NCI-H1105 treated with DMSO at 0.1 percent for 48 hours (cell line): ENCODE measurements at places on chromosomes 11 and 22.

DNA sequence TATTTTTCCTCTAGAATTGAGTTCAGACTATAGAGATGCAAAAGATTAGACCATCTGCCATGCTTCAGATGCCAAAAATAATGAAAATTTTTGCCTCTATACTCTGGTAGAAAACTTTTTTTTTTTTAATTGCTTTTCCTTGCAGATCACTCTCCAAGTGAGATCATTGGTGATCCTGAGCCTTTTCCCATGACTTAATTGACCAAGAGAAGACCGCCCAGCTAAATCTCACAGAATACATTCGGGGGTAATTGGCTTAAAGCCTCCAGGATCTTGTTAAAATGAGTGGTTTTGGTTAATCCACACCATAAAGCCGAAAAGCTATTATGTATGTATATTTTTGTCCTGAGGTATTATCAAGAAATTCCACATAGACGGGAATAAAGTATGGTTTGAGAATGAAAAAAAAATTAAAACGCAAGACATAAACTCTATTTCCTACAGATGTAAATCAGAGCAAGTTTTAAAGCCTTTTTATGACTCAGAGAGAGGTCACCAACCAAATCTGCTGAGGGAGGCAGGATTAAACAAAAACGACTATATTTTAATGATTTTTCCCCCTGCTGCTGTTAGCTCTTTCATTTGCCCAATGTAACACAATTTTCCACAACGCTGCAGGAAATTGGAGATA, 64.0 kb downstream of the PARVA start:
- no peak for DNase-seq

DNA sequence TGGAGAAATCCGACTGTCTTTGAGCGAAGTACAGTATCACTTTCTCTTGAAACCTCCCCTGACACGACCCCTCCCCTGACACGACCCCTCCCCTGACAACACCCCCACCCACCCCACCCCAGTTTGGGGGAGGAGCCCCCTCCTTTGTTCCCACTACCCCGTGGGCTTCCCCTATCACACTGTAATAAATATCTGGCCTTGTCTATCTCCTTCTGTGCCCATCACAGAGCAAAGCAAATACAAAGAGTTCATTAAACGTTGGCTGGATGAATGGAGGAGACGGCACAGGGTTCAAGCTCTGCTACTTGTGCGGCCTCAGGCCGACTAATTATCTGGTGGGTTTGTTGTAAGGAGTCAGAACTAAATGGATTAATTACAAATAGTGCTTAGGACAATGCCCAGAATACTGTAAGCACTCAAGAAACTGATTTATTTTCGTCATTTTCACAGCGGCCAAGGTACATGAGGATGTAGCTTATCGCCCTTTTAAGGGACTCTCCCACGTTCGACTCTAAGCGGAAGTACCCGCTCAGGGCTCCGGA, 628 bp upstream of the GGA1 start:
- peak; percentile 45 for DNase-seq

DNA sequence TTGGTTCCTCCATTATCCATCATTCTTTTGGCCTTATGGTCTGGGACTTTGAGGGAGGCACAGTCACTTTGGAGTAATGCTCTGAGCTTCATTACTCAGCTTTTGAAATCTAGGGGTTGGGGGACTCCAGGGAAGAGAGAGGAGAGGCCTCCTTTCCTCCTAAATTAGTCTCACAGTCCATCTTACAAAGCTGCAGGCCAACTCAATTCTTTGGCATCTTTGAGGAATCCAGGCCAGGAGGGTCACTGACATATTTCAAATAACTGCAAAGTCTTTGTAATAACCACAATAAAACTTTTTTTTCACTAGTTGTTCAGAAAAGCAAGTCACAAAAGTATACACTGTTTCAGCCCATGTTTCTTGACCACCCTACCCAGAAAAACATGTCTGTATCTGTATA, 73.3 kb upstream of the FAR1 start:
- no peak for DNase-seq

DNA sequence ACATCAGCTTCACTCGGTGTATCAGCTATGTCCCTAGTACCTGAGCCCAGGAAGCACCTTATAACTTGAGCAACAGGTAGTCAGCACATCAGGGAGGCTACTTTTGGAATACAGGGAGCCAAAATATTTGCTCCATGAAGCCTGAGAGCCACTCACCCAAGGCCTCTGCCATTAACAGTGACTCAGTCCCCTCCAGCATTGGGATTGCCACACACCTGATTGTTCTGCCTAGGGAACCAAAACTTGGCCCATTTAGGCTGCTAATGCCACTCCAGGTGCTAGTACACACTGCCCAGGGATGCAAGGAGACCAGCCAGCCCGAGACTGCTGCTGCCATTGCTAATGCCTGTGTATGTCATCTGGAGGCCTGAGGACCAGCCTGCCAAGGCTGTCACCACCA, 773.6 kb upstream of the TENM4 start:
- no peak for DNase-seq

GRCh38 chr11:115741376-115742107, 237.3 kb upstream of the CADM1 start:
- peak; percentile 81 for DNase-seq

- no peak for DNase-seq
Measured at GRCh38 chr22:49322231-49322630, 505.4 kb downstream of the BRD1 start.

GRCh38 chr11:4190098-4190497, 95.5 kb downstream of the RRM1 start:
- DNase-seq: no peak

DNA sequence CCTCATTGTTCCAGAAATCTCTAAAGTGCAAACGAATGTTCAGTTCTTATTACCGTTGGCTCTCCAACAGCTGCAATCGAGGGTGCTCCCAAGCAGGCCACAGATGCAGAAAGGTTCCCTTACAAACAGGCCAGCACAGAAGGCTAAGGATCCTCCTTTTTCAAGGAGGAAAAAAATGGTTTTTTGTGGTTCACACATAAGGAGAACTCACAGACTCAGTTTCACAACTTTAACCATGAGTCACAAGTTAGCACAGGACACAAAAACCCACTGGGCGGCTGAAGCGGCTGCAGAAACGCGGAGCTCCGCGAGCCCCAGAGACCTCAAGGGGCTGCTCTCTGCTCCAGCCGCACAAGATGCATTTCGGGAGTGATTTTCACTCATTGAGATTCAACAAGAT, 98.2 kb upstream of the PRR5 start:
- DNase-seq: no peak

DNA sequence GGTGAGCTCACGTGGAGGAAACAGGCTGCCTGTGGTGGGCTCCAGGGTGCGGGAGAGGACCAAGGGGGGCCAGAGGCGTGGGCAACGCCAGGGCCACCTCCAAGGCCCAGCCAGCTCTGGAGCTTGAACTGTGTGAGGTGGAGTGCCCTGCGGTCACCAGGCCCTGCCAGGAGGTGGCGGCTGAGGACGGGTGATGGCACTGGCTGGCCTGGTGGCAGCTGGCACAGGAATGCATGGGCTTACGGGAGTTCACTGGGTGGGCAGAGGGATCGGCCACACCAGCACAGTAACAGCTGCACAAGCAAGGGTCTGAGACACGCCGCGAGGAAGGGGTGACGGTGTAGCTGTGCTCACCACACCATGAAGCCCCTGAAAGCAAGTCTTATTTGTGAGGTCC, 15.8 kb downstream of the TOLLIP start:
- no peak for DNase-seq

DNA sequence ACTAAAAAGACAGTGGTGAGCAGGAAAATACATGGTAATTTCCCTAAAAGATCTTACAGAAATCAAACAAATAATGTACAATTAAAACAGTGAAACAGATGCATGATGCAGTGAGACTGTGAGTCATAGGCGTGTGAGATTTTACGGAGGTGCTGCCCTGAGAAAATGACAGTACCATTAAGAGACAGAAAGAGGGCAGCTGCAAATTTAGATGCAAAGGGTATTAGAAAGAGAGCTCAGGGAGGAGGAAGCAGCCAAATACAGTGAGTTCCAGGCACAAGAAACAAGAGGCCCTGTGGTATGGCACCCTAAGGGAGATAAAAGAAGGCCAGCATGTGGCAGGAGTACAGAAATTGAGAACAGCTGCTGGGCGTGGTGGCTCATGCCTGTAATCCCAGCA, 88.5 kb upstream of the FIBIN start:
- DNase-seq: no peak

DNA sequence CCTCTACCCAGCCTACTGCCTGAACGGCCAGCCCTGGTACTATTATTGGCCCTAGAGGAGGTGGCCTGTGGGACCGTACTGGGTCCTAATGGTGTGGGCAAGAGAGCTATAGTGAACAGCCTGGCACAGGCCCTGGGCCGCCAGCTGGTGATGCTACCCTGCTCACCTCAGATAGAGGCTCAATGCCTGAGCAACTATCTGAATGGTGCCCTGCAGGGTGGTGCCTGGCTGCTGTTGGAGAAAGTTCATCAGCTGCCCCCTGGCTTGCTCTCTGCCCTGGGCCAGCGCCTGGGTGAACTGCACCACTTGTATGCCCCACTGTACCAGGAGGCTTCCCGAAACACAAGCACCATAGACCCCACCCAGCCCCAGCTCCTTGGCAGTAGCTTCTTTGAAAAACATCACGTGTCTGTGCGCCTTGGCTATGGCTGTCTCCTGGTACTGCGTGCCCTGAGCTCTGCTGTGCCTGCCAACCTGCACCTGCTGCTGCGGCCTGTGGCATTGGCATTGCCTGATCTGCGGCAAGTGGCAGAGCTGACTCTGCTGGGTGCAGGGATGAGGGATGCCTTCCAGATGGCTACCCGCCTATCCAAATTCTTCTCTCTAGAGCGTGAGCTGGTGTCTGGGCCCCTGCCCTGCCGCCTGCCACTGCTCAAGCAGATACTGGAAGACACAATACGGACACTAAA, 49.0 kb downstream of the DNHD1 start:
- DNase-seq: no peak

DNA sequence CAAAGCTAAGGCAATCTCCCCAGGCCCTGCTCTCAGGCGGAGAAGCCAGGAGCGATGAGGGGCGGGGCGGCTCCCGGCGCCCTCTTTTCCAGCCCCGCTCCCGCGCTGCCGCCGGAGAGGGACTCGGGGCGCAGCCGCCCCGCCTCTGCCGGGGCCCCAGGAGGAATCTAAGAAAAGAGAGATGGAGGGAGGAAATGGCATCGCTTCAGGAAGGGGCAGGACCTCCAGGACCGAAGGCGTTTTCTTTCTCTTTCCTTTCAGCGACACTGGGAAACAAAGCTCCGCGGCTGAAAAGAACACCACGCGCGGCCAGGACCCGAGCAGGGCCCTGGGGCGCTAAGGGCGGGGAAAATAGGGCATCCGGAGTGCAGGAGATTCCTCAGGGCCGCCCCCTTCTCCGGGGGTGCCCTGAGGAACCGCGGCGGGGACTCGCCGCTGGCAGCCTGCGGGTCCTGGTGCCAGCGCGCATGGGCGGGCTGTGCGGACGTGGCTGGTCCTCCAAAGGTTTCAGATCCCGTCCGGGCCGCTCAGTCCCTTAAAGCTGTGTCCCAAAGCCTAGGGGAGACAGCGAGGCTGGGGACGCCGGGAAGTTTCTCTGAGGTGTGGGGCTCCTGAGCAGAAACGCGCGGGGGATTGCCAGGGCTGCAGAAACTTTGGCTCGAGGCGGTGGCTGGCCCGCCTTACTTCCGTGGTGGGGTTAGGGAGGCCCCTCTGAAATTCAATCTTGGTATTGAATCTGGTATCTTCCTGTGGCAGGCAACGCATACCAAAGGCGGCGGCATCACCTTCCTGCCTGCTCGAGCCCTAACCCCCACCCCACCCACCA, 2.8 kb upstream of the BSX start:
- peak; percentile 70 for DNase-seq

GRCh38 chr11:41189701-41190436, 269.6 kb downstream of the LRRC4C start:
- DNase-seq: peak; percentile 86

DNA sequence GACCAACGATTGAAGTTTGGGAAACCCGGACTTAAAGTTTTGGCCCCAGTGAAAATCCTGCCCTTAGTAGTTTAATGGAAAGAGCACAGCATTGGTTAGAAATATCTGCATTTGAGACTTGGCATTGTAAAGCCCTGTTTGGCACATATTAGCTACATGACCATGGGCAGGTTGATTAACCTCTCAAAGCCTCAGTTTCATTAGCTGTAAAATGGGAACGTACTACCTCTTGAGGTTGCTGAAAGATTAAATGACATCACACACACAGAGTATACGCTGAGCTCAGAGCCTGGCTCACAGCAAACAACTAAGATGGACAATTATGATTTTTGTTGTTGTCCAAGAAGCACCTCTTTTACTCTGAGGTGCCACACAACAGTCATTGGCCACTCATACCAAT, 153.0 kb upstream of the TIMP3 start:
- no peak for DNase-seq

- DNase-seq: peak; percentile 91
Measured at GRCh38 chr11:95247127-95247684, 16.2 kb upstream of the SESN3 start.

DNA sequence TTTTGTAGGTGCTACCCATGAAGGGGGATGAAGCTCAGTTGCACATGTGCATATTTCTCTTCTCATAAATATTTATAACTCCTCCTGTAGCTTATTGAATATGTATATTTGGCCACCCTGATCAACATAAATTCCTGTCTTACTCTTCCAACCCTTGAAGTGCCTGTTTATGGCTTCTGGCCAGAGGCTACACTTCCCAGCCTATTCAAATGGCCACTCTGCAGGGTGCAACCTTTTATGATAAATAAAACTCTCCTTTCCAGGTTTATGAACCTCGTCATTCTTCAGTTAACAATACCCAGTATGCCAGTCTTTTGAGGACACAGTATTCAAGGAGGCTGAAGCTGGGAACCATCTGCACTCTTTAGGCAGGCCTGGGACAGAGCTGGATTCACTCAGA, 2.6 kb upstream of the RTL6 start:
- DNase-seq: no peak

DNA sequence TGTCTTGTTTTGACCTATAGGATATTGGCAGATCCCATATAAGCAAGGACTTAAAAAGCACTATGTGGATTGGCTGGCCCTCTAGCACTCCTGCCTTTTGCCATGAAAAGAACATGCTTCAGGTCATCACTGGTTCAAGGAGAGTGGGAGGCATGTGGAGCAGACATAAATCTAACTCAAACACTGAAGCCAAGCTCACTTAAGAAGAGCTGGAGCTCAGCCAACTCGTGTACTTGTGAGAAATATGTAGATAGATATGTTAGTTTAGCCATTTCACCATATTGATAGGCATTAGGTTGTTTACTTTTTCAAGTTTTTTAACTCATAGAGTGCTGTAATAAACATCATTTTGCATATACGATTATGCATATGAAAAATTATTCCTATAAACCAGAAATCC, 19.9 kb upstream of the BBOX1 start:
- DNase-seq: peak; percentile 19
